ENCODE measurements at places on chromosomes 7 and 10.

GRCh38 chr10:5023177-5023805 is 19.6 kb upstream of the AKR1C2 start:
- DNase-seq = no peak

DNA sequence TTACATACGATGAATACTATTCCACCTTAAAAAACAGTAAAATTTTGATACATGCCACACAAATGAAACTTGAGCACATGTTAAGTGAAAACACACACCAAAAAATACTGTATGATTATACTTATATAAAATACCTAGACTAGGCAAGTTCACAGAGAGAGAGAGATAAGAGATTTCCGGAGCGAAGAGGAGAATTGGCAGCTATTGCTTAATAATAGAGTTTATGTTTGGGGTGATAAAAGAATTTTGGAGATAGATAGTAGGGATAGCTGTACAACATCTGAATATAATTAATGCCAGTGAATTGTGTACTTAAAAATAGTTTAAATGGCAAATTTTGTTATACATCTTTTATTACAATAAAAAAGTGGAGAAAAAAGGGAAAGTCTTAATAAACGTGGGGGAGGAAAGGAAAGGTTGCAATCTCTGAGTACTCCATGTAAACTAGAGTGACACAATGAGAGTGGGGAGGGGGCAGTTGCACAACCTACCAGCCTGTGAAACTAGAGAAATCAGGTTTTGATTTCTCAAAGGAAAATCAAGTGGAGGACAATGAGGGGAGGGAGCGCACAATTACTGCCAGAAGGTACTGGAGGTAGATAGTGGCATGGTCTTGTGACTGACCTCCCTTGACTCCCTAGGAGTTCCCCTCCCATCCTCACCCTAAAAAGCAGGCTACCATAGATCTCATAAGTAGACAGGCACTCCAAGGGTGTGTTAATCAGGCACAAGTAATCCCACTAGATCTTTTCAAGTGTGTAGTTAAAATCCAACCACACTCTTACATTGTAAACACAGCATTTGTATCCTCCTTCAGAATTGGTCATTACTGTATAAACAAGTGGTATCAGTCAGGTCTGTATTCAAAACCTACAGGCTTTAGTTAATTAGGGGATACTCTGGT is 31.6 kb upstream of the ANK3 start:
- DNase-seq = no peak

DNA sequence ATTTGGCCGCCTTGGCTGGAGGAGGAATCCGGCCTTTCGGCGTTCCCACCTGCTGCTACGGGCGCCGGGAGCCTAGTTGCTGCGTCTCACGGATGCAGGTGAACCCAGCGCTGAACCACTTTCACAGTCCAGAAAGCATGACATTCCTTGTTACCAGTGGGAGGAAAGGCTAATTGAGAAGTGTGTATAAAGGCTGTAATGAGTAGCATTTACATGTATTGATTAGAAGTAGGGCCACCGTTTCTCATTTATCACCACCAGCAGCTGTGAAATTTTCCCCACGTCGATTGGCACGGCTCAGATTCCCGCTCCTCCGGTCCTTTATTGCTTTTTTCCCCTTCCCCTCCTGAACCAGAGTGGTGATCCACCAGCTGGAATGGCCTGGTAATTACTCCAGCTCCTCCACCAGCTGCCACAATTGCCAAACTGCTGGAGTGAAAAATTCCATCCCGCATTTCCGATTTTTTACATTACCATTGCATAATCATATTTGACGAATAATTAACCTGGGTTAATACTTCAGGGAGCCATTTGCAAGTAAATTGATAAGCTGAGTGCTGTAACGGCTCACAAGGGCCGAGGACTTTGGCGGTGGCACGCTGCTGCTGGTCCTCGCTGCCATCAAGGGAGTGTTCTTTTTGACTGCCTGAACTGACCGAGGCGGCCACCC is 153.3 kb downstream of the POU6F2 start:
- DNase-seq = no peak

DNA sequence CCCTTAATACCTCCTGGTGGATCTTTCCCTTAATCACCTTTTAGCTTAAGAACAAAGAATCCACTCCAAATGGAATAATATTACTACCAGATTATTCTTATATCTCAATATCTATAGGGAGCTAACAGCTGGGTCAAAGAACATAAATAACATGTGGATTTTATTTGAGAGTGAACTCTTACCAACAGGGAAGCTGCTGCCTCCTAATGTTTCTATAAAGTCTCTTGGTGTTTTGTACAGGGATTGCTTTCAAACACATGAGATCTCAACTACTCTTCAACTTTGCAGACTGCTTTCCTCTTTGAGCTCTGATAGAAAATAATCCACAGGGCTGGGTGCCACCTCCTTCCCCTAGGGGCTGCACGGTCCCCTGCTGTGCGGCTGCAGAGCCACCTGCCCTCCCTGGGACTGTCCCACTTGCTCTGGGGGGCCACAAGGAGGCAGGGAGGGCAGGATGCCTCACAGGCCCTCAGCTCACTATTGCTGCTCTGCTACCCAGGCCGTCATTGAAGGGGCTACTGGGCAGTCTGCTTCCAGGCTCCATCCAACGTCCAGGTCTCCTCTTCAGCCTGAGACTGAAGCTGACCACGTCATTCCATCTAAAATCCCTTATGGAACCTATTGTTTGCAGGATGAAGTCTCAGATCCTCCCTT is 191.2 kb downstream of the CXCL12 start:
- no peak for DNase-seq

GRCh38 chr7:139702313-139702731 is 75.5 kb downstream of the HIPK2 start:
- DNase-seq = no peak

GRCh38 chr7:28573651-28574301 is 161.5 kb downstream of the CREB5 start:
- no peak for DNase-seq

- no peak for DNase-seq
Measured at GRCh38 chr10:86630079-86630478, 24.3 kb upstream of the OPN4 start.

DNA sequence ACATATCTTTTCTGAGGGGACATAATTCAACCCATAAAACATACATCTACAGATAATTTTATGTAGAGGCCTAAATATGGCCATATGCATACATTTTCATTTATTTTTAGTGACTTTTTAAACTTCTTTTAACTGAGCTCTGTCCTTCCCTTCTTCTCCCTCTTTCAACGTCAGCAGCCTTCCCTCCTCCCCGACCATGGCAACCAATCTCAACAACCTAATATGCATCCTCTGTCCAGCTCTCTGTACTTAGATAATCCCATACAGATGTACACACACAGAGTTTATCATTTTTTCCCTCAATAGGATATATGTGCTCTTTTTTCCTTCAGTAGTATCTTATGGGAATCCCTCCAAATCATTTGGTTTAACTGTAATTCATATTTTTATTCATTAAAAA is 94.3 kb downstream of the CCDC71L start:
- DNase-seq = no peak
